ENCODE measurements at places on chromosomes 5 and 9.

DNA sequence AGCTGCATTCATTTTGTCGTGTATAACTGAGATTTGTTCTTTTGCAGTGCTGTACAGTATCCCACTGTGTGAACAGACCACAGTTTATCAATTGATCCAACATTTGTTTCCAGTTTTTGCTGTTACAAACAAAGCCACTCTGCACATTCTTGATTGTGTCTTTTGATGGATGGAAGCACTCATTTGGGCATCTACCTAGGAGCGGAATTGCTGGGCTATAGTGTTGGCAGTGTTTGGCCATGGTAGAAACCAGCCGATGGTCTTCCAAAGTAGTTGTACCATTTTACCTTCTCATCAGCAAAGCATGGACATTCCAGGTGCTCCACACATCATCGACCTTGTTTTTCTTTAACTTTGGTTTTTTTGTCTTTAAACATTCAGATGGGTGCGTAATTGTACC is 77.7 kb downstream of the PSMB7 start:
- DNase-seq, result no peak

DNA sequence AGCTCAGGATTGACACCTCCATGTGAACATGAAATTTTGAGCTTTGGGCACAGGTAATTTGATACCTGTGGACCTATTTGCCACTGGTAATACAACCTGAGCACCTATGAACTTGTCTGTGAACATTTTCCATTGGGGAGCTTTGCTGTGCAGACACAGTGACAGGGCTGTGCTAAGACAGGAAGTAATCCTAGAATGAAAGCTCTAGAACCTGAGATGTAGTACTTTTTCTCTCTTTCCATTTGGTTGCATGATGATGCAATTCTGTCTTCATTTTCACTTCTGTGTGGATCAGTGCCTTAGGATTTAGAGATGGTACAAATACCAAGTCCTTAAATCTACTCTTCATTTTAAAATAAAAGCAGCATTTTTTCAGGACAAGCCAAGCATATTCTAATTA is 216.9 kb downstream of the NR3C1 start:
- no peak for DNase-seq

- DNase-seq, result no peak
Measured at GRCh38 chr5:180618829-180619562, 27.7 kb upstream of the SCGB3A1 start.

- DNase-seq, result no peak
Measured at GRCh38 chr5:139925650-139926640, 117.2 kb downstream of the NRG2 start.

DNA sequence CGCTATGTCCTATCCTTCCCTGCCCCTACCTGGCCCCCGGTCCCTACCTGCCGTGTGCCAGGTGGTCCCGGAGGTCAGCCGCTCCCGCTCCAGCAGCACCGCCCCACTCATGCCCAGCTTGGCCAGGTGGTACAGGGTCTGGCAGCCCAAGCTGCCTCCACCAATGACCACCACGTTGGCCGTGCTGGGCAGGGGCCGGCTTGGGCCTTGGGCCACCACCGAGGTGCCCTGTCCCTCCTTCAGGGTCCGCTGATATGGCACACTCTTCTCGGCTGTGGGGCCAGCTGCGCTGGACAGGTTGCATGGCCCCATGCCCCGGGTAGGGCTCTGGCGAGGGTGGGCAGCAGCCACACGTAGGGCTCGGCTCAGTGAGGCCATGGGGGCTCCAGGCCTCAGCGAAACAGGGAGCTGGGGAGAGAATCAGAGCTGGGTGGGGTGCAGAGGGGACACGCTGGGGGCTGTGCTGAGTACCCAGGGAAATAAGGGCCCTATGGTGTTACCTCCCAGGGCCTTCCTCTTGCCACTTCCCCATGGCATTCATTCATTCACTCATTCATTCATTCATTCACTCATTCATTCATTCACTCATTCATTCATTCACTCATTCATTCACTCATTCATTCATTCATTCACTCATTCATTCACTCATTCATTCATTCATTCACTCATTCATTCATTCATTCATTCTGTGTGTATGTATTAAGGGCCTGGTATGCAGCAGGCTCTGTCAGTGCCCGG is 4.2 kb downstream of the SARDH start:
- no peak for DNase-seq

GRCh38 chr9:7192266-7192665 is 434.5 kb downstream of the KDM4C start:
- DNase-seq, result no peak

GRCh38 chr9:16833296-16833835 is 37.1 kb downstream of the BNC2 start:
- DNase-seq, result no peak

GRCh38 chr5:82349652-82350051 is 71.5 kb upstream of the RPS23 start:
- DNase-seq, result peak; percentile 38

- no peak for DNase-seq
Measured at GRCh38 chr5:58312299-58312698, 147.6 kb downstream of the PLK2 start.
